ENCODE measurements at places on chromosomes 1 and 21. TPM values are rescaled to one million over a fixed set of nuclear protein-coding genes. Genes with fewer than 3 reads are reported as not detected.
A peak's percentile ranks its signal among the peaks of the same experiment; 100 is the strongest.

- DNase-seq: peak; percentile 1
Measured at GRCh38 chr1:201128476-201128875, 1.5 kb upstream of the ASCL5 start.

DNA sequence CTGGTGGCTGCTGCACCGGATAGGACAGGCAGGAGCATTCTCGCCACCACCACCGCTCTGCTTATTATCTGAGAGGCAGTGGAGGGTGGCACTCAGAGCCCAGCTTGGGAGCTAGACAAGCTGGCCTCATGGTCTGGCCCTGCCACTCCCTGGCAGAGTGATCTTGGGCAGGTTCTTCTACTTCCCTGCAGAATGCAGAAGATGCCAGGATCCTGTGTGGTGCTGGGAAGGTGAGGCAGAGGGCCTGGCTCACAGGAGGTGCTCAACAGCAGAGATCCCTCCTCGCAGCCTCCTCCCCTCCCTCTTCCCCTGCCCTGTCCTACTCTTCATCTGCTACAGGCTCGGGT, 60.4 kb downstream of the ARHGEF10L start:
- no peaks in the 10 kb centered on the region for H3K27me3 ChIP-seq
- no peaks in the 10 kb centered on the region for H3K4me1 ChIP-seq
- peak overlapping the region; percentile 60 for H3K27ac ChIP-seq
- no peaks in the 10 kb centered on the region for H3K36me3 ChIP-seq
- no peak overlapping the region for H3K4me3 ChIP-seq

DNA sequence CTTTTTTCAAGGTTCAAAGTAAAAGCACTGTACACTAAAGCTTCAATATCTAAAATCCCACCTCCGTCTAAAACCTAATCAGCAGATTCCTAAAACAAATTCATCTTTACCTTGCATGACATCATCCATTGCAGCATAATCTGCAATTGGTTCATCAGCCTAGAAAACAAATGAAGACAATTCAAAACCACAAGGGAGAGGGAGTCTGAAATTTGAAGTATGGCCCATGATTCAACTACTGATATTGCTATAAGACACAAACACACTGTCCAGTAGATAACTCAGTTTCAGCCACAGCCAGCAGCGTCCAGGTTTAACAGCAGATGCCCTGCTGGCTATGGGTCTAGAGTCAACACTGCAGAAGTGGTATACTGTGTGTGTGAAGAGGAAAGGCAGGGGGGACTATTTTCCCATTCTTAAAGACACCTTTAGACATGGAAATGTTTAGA, 17.9 kb upstream of the RAP1GAP start:
- no peak overlapping the region for H3K4me3 ChIP-seq
- H3K4me1 ChIP-seq: no peaks in the 10 kb centered on the region
- no peak overlapping the region for H3K27ac ChIP-seq
- DNase-seq: no peak
- peaks cover 6% of the 10 kb centered on the region for H3K36me3 ChIP-seq
- no peaks in the 10 kb centered on the region for H3K27me3 ChIP-seq

DNA sequence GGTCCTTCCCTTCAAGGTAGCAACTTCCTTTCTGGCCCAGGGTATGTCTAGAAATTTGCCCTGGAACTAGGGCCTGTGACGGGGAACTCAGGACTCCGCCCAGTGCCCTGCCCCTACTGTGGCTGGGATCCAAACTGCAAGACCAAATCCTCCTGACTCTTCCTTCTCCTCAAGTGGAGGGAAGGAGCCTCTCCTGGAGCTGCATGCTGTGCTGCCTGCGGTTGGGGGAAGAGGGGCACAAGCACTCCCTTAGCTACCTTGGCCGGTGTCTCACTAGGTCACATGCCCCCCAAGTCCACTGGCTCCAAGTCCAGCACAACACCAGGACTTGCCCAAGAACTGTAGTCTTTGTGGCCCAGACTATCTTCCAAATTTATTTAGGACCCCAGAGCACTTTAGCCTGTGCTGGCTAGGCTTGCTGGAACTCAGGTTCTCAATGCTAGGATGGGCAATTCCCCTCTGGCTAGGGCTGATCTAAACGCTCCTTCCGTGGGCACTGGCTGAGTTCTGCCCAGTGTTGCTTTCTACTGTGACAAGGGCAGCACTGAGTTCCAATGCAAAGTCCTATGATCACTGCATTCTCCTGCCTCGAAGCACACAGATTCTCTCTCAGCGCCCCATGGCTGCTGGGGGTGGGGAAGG, 12.2 kb downstream of the ADSS2 start:
- DNase-seq: no peak
- H3K27me3 ChIP-seq: no peaks in the 10 kb centered on the region
- no peaks in the 10 kb centered on the region for H3K36me3 ChIP-seq

- H3K36me3 ChIP-seq: no peaks in the 10 kb centered on the region
- no peak for DNase-seq
- no peak overlapping the region for H3K27ac ChIP-seq
- H3K4me3 ChIP-seq: no peak overlapping the region
- H3K4me1 ChIP-seq: no peaks in the 10 kb centered on the region
- H3K27me3 ChIP-seq: no peaks in the 10 kb centered on the region
Measured at GRCh38 chr21:37001441-37001840, 5.1 kb upstream of the RIPPLY3 start.

DNA sequence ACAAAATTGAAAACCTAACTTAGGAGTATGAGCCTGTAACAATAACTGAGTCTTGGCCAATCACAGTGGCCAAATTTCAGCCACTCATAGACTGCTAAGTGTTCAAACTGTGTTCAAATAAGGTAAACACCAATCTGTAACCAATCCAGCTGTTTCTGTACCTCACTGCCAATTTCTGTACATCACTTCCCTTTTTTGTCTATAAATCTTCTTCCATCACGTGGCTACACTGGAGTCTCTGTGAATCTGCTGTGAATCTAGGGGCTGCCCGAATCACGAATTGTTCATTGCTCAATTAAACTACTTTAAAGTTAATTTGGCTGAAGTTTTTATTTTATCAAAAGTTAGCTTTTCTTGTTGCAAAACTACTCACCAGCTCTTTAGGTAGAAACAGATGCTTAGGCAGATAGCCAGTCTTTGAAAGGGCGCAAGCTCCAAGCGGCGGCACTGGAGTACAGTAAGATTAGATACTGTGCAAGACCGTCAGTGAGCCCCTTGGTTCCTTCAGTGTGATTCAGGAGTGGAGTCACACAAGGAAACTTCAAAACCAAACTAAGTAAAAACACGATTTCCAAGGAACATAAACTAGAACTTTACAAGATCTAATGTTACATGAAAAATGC, 43.2 kb upstream of the ADGRL2 start:
- no peaks in the 10 kb centered on the region for H3K4me1 ChIP-seq
- H3K27me3 ChIP-seq: no peaks in the 10 kb centered on the region
- no peak overlapping the region for H3K4me3 ChIP-seq
- DNase-seq: no peak
- no peak overlapping the region for H3K27ac ChIP-seq
- H3K36me3 ChIP-seq: no peaks in the 10 kb centered on the region

- peak; percentile 76 for DNase-seq
- H3K36me3 ChIP-seq: no peaks in the 10 kb centered on the region
- H3K27ac ChIP-seq: peak within 1 kb of the TSS; percentile 29
Measured at GRCh38 chr1:20069874-20070273, at the start of gene PLA2G5. PLA2G5 (plus strand) TSS chr1:20070194; CDS start chr1:20084831, 14,637 bp downstream.

DNA sequence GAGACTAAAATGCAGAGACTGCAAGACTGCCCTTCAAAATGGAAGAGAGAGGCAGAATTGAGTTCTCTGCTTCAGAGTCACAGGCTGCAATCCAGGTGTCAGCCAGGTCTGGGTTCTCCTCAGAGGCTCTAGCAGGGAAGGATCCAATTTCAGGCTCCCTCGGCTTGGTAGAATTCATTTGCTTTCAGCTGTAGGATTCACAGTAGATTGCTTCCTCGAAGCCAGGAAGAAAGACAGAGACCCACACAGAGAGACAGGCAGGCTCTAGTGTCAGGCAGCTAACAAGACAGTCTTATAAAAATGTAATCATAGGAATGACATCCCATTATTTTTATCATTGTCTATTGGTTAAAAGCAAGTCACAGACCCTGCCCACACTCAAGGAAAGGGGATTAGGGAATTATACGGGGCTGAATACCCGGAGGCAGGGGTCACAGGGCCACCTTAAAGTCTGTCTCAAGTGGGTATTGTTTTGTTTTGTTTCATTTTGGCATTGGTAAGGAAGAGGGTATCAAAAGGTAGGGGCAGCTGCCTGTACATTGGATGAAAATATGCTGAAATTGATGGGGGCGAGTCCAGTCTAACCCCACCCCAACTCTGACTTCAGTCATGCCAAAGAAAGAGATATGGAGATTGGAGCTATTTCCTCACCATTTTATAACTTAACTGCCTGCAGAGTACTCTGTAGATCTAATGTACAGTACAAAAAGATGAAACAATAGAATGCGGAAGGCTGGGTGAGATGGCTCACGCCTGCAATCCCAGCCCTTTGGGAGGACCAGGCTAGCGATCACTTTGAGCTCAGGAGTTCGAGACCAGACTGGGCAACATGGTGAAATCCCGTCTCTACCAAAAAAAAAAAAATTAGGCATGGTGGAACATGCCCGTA, 9.5 kb upstream of the TBCE start:
- DNase-seq: no peak
- H3K27ac ChIP-seq: no peak overlapping the region
- no peaks in the 10 kb centered on the region for H3K4me1 ChIP-seq
- no peak overlapping the region for H3K4me3 ChIP-seq
- H3K36me3 ChIP-seq: no peaks in the 10 kb centered on the region

DNA sequence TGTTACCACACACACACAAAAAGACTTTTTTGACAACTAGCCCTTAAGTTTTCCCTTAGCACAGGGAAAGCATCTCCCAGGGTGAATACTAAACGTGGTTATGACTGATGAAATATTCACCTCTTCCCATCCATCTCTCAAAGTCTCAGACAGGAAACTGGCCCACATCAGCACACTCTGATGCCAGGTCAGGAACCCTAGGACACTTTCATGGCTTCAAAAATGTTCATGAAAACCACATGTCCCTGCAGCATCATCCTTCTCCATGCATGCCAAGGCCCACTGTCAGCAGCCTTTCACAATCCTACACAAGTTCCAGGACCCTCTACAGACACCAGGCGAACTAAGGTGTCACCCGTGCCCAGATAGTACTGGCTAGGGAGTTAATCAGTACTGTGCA, 68.7 kb downstream of the DNTTIP2 start:
- H3K4me1 ChIP-seq: peaks cover 5% of the 10 kb centered on the region
- H3K27me3 ChIP-seq: no peaks in the 10 kb centered on the region
- no peak overlapping the region for H3K27ac ChIP-seq
- H3K4me3 ChIP-seq: no peak overlapping the region
- DNase-seq: no peak

DNA sequence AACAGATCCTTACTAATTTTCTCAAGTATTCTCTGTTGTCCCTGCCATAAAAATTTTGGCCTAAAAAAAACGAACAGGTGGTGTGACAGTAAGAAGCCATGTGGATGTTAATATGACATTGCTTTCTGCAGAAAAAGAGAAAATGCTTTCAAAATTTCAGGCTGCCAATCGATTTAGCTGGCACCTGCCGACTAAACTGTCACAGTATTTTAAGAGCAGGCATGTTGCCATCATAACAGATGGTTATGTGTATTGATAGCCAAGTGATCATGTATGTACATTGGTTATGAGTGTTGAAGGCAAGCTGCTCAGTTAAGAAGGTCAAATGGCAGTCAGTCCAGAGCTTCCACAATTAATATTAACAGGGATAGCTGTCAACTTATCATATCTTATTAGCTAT, 1017.0 kb downstream of the MRPL39 start:
- H3K36me3 ChIP-seq: no peaks in the 10 kb centered on the region
- no peak overlapping the region for H3K27ac ChIP-seq
- no peaks in the 10 kb centered on the region for H3K4me1 ChIP-seq
- no peak overlapping the region for H3K4me3 ChIP-seq
- no peak for DNase-seq

DNA sequence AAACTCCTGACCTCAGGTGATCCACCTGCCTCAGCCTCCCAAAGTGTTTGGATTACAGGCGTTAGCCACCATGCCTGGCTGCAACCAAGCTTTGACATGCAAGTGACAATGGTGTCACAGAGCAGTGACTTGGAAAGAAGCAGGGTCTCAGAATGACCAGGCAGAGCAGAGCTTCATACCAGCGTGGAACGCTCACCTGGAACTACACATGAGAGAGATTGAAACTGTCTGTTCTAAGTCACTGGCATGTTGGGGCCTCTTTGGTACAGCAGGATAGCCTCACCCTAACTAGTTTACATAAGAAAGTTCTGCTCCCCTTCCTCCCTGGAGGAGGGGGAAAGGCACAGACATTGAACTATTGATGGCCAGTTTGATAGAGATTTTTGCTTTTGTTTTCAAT, 47.5 kb upstream of the ITPKB start:
- no peak for DNase-seq
- H3K4me3 ChIP-seq: no peak overlapping the region
- H3K4me1 ChIP-seq: no peaks in the 10 kb centered on the region

- no peak overlapping the region for H3K27ac ChIP-seq
- DNase-seq: no peak
- no peaks in the 10 kb centered on the region for H3K4me1 ChIP-seq
- H3K4me3 ChIP-seq: no peak overlapping the region
- no peaks in the 10 kb centered on the region for H3K27me3 ChIP-seq
Measured at GRCh38 chr1:220298470-220299205, 26.4 kb upstream of the RAB3GAP2 start.

GRCh38 chr1:2571348-2571747, 15.2 kb downstream of the TNFRSF14 start:
- no peak for DNase-seq
- H3K4me3 ChIP-seq: no peak overlapping the region
- H3K4me1 ChIP-seq: no peaks in the 10 kb centered on the region
- H3K27me3 ChIP-seq: no peaks in the 10 kb centered on the region
- H3K36me3 ChIP-seq: no peaks in the 10 kb centered on the region
- no peak overlapping the region for H3K27ac ChIP-seq

- H3K4me1 ChIP-seq: no peaks in the 10 kb centered on the region
- DNase-seq: no peak
- H3K27ac ChIP-seq: no peak overlapping the region
- no peaks in the 10 kb centered on the region for H3K36me3 ChIP-seq
Measured at GRCh38 chr1:11744287-11744686, 8.4 kb downstream of the AGTRAP start.

DNA sequence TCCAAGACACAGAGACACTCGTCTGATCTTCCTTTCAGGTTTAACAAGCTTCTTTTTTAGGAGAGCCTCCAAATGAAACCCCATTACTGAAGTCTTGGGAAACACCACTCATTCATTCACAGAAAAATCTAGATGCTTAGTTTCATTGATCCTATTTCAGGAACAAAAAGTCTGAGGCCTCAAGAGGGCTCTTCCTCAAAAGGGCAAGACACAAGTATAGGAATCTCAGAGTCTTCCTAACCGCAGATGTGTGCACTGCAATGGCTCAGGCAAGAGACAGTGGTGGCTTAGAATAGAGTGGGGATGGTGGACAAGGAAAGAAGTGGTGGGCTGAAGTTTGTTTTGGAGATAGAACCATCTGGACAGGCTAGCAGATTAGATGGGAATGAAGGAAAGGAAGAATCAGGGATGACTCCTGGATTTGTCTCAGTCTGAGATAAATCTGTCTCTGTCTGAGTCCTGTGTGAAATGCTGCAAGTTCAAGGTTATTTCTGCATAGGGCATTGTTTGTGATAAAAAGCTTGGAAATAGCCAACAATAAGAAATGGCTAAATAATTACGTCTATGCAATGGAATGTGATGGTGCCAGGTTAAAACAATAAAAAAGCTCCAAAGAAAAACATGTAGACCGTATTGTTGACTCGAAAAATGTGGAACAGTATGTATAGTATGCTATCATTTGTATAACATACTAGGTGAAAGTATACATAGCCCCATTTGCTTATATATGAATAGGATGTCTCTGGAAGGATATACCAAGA, 8.9 kb upstream of the CTSE start:
- H3K4me1 ChIP-seq: no peaks in the 10 kb centered on the region
- H3K36me3 ChIP-seq: no peaks in the 10 kb centered on the region

AGL gene
- total RNA-seq: 19.6 TPM

RGS5 gene
- total RNA-seq: 2,702 TPM

SYT2 gene
- total RNA-seq: 0.03 TPM

PPM1J gene
- total RNA-seq: 4.3 TPM

PODN gene
- 54.8 TPM for total RNA-seq

AMPD1 gene
- 0.52 TPM for total RNA-seq

CACNA1S gene
- total RNA-seq: not detected

S100A9 gene
- 276 TPM for total RNA-seq

CLIC6 gene
- 3.0 TPM for total RNA-seq
